ENCODE measurements at places on chromosomes 1 and 21.

DNA sequence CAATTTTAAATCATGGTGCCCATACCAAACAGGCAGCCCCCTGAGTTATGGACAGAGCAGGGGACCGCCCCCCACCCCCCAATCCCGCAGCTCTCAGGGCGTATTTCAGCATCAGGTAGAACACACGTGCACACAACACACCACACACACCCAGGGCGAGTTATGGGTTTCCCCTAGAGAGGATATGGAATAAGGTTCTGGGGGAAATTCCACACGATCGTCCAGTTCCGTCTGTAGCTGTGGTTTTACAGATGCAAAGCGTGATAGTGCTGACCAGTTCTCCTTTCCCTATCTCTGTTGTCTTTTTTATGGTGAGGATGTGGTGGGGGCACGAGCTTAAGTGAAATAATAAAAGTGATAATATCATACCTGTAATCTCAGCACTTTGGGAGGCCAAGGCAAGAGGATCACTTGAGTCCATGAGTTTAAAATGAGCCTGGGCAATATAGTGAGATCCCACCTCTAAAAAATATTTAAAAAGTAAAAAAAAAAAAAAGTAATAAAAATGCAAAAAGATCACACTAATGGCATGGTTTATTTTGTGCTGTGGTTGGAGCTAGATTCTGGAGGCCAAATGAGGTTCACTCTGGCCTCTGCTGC is 25.1 kb downstream of the C2CD2 start:
- no peak for DNase-seq

DNA sequence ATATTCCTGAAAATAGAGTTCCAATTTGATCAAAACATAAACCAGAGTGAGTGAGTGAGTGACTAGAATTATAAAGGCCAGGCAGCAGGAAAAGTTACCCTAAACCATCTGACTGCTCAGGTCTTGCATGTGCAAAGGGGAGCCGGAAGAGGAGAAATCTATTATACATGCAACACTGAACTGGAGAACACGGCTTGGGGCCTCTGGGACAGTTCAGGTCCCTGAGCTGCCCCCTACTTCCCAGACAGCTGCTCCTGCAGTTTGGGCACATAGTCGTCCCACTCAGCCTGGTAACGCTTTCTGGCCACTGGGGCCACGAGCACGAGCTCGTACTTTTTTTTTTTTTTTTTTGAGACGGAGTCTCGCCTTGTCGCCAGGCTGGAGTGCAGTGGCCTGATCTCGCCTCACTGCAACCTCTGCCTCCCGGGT is 40.1 kb downstream of the PTPRC start:
- DNase-seq: no peak

DNA sequence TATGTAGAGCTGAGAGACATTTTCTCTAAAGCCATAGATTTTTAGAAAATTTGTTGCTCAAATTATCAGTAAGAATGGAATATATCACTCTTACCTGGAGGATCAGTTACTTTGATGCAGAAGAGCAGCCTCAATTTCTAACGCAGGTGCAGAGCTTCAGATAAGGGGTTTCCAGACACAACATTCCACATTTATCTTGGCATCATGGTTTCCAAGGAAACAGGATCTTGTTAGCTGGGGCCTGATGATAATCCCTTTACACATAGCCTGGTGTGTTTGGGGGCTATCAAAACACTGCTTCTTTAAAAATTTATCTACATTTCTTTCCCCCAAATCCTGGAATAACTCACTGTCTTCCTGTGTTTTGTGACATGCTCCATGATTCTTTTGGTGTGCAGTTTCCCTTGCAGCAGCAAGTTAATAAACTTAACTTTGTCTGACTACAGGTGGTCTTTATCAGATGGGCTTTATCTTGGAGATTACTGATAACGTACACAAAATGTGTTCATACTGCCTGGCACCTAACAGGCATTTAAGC is 2.7 kb upstream of the STX12 start:
- DNase-seq: no peak

DNA sequence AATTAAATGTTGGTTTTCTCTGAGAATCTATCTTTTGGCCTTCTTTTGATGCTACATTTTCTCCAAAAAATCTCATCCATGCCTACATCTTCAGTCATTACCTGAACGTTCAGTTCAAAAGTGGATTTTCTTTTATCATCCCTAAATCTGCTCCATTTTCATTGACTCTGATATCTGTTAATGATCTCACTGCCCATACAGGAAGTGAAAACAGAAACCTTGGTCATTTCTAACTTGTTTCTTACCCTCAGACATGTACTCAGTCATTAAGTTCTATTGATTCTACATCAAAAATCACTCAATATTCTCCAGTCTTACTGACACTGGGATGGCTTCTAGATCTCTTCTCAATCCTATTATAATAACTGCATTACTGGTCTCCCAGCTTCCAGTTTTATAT is 22.7 kb downstream of the PRKACB start:
- no peak for DNase-seq

DNA sequence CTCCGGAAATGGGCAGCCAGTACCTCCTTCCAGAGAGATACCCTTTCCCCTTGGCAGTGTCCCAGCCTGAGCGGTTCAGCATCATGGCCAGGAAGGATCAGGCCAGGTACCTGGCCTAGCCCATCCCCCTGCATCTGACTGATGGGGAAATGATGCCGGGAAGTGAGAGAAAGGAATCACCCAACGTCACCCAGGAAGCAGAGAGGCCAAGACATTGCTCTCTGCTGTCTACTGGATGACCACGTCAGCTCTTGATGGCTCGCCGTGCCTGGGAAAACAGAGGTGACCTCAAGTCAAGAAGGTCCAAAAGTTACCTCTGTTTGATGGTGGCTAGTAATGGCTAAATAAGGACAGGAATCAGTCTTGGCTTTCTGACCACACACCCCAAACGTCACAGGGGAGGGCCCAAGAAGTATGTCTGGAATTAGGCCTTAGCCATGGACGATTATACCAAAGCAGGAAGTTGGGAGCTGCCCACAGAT is 79.0 kb downstream of the MRPL37 start:
- no peak for DNase-seq

GRCh38 chr1:101451888-101452287 is 215.1 kb downstream of the S1PR1 start:
- no peak for DNase-seq

GRCh38 chr1:66271216-66271903 is 262.6 kb upstream of the SGIP1 start:
- DNase-seq: no peak

DNA sequence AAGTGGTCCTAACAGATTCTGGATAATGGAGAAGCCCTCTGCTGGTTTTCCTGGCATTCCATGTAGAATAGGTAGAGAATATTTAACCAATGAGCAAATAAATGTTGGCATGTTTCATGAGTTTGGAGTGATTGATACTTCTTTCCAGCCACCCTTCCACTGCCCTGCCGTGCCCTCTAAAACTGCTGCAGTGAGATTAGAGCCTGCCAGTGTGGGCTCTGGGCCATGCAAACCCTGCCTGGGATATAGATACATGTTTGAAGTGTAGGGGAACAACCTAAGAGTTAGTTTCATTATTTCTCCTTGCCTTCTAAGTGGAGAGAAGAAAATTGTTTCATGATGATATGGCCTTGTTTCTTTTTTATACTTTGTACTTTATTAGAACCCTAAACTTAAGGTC is 10.4 kb downstream of the UBE2Q1 start:
- no peak for DNase-seq

- no peak for DNase-seq
These were observed 12.8 kb downstream of the ADARB1 start for GRCh38 chr21:45087022-45087823.

GRCh38 chr1:177311586-177311985 is 140.8 kb downstream of the BRINP2 start:
- DNase-seq: no peak

- no peak for DNase-seq
These were observed 26.2 kb downstream of the ACOT11 start for GRCh38 chr1:54574158-54574778.

GRCh38 chr1:247557926-247558674 is 9.2 kb downstream of the GCSAML start:
- DNase-seq: no peak

GRCh38 chr1:22225858-22226589 is 83.1 kb upstream of the WNT4 start:
- DNase-seq: no peak

DNA sequence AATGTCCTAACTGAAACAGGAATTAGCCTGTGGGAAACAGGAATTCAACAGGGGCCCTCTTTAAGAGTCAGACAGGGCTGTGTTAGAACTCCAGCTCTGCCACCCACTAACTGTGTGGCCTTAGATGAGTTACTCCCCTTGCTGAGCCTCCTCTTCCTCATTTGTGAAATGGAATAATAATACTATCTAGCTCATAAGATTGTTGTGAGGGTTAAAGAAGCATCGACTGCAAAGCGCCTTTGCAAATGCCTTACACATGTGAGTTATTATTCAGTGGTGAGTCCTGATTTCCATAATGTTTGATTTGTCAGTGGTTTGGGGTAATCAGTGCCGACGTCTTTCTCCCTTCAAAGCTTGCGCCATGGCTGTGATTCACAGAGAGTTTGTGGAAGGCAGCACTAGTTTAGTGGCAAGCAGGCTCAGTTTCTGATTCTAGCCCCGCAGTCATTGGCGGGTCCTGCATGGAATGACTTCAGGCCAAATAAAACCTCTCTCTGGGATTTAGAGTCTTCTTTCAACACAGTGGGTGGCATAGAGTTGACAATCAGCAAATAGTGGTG is 388.5 kb downstream of the PLPP3 start:
- DNase-seq: no peak

GRCh38 chr1:112409414-112409813 is 13.4 kb downstream of the CTTNBP2NL start:
- DNase-seq: no peak

DNA sequence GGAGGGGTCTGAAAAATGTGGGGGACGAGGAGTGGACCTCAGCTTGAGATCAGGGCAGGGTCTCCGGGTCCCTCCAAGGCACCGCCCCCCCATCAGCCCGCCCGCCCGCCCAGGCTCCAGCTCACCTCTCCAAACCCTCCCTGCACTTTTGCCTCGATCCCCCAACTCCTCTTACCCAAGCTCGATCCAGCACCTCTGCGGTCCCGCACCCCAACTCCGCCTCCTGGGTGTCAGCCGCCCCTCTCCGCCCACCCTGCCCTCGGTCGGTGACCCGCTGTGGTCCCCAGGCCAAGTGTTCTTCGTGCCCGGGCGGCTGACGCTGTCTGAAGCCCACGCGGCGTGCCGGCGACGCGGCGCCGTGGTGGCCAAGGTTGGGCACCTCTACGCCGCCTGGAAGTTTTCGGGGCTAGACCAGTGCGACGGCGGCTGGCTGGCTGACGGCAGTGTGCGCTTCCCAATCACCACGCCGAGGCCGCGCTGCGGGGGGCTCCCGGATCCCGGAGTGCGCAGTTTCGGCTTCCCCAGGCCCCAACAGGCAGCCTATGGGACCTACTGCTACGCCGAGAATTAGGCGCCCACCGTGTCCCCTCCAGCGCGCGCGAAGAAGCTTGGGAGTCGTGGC is 5.7 kb downstream of the HAPLN2 start:
- DNase-seq: no peak

- DNase-seq: no peak
These were observed 26.3 kb upstream of the NHLH2 start for GRCh38 chr1:115867216-115867615.

- DNase-seq: no peak
These were observed 35.0 kb downstream of the CTTNBP2NL start for GRCh38 chr1:112431038-112431437.

DNA sequence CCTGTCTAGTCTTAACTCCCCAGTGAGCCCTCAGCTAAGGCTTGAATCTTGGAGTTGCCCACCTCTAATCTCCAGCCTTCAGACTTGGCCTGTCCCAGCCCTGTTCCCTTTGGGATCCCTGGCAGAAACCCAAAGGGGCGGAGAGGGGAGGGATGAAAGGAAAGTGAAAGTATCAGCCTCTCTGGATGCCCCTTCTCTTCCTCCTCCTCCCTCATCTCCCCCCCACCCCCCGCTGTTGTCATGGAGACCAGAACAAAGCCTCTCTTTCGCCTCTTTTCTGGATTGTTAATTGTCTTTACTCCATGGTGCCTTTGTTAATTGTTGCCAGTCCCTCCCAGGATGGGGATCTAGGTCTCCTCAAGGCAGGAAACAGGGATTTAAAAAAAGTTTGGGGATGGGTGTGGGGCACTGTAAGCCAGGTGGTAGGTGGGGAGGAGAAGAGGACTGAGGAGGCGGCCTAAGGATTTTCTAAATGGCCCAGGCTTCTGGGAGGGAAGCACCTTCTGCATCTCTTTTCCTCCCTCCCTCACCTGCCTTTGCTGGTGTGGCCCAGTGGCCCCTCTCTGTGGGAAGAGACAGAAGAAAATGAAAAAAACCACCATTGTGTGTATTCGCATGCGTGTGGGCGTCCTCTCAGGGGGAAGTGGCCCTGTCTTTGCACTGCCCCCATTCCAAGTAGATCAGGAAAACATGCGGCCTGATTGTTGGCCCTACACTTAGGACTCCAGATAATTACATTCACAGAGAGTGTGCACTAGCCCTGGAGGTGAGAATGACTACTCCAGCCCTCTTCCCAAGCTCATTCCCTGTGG is 7.5 kb upstream of the SOX13 start:
- DNase-seq: no peak

DNA sequence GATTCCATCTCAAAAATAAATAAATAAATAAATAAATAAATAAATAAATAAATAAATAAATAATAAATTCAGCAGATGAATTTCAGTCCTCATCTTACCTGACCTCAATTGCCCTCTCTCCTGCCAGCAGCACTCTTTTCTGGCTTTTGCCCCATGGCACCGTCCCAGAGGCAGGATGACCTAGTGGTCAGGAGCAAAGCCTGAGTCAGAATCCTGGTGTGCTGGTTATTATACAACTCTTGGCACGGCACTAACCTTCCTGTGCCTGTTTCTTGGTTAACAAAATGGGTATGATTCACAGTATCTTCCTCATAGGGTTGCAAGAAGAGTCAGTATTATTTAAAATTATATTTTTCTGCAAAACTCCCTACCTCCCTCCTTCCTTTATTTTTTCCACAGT is 43.0 kb downstream of the NKAIN1 start:
- no peak for DNase-seq

DNA sequence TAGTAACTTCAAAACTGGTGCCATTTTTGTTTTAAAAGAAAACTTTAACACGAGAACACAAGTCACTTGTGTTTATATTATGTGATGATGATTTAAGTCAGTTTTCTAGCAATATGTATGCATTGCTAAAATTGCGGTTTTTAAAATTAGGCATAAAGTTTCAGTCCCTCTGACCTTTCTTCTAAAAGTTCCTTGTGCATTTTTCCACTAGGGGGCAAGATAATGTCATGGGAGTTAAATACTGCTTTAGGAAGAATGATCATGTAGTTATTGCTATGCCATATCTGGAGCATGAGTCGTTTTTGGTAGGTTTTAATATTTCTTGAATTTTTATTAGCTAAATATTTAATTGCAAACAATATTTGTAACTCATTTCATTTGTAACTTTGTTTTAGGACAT is 10.7 kb downstream of the CDC7 start:
- no peak for DNase-seq

DNA sequence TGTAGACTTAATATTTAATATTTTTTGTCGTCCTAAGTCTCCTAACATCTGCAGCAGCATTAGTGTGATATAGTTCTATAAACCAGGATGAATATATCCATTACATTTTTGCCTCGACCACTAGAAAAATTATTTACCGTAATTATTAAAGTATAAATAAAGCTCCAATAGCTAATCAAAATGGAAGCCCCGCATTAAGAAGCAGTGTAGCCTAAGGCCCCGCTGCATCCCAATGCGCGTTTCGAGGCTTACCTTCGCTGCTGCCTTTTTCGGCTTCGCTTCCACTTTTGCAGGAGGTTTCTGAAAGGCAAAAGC is 891 bp downstream of the HMGN1 start:
- DNase-seq: no peak

- DNase-seq: no peak
These were observed 20.1 kb downstream of the PRKACB start for GRCh38 chr1:84164161-84164560.

- DNase-seq: no peak
These were observed 27.6 kb downstream of the CD244 start for GRCh38 chr1:160834945-160835565.

All from activated T-cell treated with anti-CD3 and anti-CD28 coated beads for 4 hours (primary cell).